ENCODE measurements at places on chromosomes 1 and 21.

- DNase-seq = peak; percentile 23
Measured at GRCh38 chr1:6785728-6786505, 663 bp downstream of the CAMTA1 start.

GRCh38 chr1:169044971-169045370 is 61.5 kb upstream of the ATP1B1 start:
- no peak for DNase-seq

- DNase-seq = peak; percentile 67
Measured at GRCh38 chr1:92476071-92476631, 10.6 kb downstream of the GFI1 start.

- DNase-seq = no peak
Measured at GRCh38 chr1:36239941-36240637, 15.8 kb downstream of the THRAP3 start.

DNA sequence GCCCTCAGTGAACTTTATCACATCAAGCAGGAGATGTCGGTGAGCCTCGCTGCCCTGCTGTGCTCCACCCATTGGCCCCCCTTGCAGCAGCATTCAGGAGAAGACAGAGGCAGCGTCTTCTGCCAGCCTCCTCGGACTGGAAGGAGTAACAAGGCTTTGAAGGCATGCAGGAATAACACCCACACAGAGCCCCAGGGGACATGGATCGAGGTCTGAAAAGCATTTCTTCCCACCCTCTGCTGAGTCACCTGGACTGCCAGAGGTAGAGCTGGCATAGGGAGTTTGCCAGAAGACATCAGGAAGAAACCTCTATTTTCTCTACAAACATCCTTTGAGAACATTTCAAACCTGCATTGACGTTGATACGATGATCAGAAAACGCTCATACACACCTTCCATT is 42.9 kb downstream of the COL18A1 start:
- no peak for DNase-seq
